ENCODE measurements at places on chromosomes 1 and 21. TPM values are rescaled to one million over a fixed set of nuclear protein-coding genes. Genes with fewer than 3 reads are reported as not detected.

DNA sequence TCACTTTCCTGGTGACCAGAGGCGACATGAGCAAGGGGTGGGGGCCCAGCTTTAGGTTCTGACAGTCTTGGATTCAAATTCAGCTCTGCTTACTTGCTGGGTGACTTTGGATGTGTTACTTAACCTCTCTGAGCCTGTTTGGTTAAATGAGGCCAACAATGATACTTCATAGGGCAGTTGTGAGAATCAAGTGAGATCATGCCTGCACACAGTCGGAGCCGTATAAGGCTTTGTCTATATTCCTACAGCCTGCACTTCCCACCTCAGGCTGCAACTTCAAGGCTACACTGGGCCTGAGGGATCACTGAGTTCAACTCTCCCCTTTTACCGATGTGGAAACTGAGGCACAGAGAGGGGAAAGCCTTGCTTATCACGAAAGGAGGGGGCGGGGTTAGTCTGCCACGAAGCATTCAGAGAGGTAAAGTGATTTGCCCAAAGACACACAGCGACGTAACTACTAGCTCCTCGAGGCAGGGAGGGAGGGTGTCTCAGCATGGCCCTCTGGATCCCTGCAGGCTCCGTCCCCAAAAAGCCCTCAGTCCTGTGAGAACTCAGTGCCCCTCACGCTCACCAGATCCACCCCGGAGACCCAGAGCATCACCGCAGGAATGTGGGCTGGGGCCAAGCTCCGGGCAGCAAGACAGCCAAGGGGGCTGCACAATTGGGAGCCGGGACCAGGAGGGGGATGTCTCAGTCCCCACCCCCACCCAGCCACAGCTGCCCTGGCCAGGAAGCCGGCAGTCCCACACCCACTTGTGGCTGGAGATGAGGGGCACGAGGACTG lies 25.0 kb downstream of the SDC3 start:
- DNase-seq: no peak

GRCh38 chr1:28296401-28297261 lies 32.2 kb upstream of the MED18 start:
- no peak for DNase-seq

- DNase-seq: peak; percentile 83
These were observed 48.8 kb downstream of the LAMC2 start for GRCh38 chr1:183234660-183235476.

- no peak for DNase-seq
These were observed 9.9 kb downstream of the F3 start for GRCh38 chr1:94531664-94532063.

Gene A3GALT2
- total RNA-seq: not detected

- DNase-seq: peak; percentile 30
These were observed 20.7 kb downstream of the PDIK1L start for GRCh38 chr1:26132128-26132833.

Gene NBPF10
- total RNA-seq: 4.2 TPM

DNA sequence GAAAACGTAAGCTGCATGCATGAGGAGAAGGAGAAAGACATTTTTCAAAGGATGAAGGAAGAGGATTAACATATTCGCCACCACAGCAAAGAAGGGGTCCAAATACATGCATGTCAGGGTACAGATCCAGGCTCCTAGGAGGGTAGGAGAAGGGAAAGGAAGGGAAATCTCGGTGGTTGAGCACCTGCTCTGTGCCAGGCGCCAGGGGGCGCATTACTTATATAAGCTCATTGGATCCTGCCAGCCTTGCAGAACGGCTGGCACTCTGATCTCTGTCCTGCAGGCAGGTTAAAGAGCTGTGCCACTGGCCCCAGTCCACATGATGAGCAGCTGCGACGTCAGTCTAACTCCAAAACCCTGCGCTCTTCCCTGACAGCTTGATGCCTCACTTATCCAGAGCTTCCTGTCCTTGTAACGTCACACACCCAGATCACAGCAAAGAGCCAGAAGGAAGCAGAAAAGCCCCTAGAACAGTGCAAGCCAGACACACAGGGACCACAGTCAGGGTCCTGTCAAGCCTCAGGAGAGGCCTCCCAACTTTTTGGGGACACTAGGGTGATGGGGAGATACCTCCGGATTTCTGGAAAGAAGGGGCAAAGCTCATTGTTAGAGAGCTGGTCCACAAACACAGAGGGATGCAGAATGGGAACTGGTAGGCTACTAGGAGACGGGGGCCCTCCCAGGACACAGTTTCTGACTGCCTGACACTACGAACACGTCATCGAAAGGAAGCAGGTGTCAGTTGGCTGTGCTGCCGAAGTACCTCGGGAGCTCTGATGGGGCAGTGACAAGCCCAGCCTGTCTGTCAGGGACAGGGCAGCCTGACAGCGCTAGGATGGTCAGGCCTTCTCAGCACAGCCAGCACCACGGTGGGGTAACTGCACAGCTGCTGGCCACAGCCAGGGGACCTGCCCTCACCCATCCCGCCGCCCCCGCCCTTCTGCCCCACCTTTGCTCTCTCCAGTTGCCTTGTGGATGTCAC lies 99.1 kb downstream of the BEND5 start:
- peak; percentile 73 for DNase-seq

GRCh38 chr1:44467566-44467965 lies 62.5 kb downstream of the RNF220 start:
- DNase-seq: no peak

DNA sequence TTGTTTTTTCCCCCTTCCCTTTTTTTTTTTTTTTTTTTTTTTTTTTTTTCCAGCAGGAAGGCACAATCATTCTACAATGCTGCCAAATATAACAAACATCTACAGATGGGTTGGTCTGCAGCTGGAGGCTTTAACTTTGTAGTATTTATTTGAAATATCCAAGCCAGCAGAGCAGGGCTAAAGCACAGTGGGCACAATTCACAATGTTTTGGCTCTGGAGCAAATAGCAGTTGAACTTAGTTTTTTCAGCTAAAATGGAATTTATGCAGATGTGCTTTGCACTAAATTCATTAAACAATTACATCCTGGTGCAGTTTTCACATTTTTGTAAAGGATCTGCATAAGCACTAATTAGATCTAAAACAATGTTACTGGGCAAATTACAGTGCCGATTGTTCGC lies 39.8 kb upstream of the ZBTB18 start:
- DNase-seq: no peak

Gene GJA5
- 5.0 TPM for total RNA-seq

Gene COL8A2
- 8.0 TPM for total RNA-seq

GRCh38 chr1:158819461-158820443 lies 11.4 kb upstream of the MNDA start:
- DNase-seq: no peak

DNA sequence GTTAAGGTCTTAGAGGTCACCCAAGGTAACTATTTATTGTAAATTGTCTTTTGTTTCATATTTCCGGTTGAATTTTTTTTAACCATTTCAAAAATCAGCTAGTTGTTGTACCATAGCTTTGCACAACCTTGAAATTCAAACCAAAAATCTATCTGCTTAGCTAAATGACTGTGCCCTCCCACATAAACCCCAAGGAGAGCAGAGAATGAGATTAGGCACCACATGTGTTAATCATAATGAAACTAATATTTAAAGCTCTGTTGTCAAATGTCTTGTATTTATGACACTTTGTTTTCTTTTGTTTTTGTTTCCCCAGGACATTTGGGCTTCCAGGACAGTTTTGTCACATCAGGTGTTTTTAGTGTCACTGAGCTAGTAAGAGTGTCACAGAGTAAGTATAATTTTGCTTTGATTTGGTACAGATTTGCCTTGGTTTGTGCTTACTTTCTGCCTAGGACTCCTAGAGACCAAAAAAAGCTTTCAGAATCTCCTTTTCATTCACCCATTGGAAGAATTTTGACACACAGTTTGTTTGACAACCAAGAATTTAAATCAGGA lies 249.9 kb downstream of the NFIA start:
- DNase-seq: no peak
